ENCODE measurements at places on chromosomes 7 and 10. TPM values are rescaled to one million over a fixed set of nuclear protein-coding genes. Genes with fewer than 3 reads are reported as not detected.

Gene CALHM3
- total RNA-seq: 0.58 TPM

Gene OR2A5
- not detected for total RNA-seq

Gene VWDE
- 0.47 TPM for total RNA-seq

Gene ARMH3
- total RNA-seq: 11.2 TPM

Gene CDH23
- total RNA-seq: 8.5 TPM
